ENCODE measurements at places on chromosomes 12 and 14.

GRCh38 chr14:33848706-33849454 lies 102.0 kb downstream of the EGLN3 start:
- DNase-seq: peak; percentile 87

DNA sequence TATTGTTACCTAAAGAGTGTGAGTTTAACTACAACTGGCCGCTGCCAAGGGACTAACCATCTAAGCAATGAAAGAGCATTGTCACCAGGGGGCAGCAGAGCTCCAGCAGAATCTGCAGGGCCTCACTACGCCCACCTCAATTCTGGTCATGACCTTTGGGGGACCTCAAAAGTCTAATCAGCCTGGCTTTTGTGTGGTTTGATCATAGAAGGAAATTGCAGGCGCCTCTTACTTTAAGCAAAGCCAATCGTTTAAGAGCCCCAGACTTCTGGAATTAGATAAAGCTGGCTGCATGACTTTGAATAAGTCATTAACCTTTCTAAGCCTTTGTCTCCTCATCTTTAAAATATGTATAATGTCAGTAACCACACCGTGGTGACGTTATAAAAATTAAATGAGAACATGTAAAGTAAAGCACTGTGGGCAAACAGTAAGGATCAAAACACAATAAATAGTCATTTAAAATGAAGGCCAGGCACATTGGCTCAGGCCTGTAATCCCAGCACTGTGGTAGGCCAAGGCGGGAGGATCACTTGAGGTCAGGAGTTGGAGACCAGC lies 58.6 kb downstream of the TBX3 start:
- peak; percentile 79 for DNase-seq

DNA sequence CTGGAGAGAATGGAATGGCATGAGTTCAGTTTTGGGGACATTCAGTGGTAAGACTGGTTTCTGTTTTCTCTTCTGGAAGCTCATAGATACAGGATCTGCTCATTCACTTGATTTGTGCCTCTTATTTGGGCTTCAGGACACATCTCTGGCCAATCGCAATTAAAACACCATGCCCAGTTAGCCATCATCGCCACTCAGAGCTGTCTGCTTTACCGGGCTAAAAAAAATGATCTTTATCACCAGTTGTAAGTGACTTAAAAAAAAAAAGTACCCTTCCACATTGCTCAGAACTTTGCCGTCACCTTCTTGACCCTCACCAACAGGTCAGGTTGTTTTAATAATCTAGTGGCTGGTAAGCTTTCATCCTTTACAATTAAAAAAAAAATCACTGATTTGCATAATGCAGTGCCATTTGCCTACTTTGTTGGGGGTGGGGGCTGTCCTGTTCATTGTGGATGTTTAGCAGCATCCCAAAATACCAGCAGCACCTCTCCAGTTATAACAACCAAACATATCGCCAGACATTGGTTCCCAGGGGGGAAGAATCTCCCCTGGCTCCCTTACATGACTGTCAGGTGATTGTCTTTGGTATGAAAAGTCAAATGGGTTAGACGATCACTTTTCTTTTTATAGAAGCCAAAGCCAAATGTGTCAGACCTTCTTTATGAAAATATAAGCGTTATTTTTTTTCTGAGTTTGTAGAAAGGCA lies 150.1 kb downstream of the PRKCH start:
- no peak for DNase-seq

DNA sequence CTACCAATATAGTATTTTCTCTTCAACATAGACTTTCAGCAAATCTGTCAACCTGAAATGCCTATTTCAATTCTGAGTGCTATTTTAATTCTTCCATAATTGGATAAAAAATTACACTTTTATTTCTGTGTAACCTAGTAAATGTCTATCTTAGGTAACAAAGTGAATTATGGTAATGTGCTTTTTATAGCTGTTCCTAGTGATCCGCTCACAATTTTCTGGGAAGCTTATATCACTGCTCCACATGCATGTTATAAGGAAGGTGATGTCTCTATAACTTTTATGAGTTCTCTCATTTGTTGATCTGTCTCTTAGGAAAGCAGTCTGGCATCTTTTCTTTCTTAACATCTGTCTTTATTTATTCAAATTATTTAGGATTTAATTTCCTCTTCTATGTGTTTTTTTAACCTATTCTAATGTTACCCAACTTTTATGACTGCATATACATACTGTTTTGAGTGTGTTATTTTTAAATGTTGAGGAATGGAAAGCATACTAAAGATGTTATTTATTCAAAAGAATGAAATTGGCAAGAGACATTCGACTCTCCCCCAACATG lies 777.1 kb upstream of the MDGA2 start:
- DNase-seq: no peak

GRCh38 chr14:37597914-37598746 lies 2.7 kb downstream of the TTC6 start:
- no peak for DNase-seq

- no peak for DNase-seq
These were observed 20.0 kb downstream of the ANKLE2 start for GRCh38 chr12:132741620-132742019.

GRCh38 chr12:32344047-32344446 lies 55.3 kb upstream of the FGD4 start:
- DNase-seq: no peak

GRCh38 chr12:109950625-109951024 lies 45.5 kb downstream of the GIT2 start:
- no peak for DNase-seq

DNA sequence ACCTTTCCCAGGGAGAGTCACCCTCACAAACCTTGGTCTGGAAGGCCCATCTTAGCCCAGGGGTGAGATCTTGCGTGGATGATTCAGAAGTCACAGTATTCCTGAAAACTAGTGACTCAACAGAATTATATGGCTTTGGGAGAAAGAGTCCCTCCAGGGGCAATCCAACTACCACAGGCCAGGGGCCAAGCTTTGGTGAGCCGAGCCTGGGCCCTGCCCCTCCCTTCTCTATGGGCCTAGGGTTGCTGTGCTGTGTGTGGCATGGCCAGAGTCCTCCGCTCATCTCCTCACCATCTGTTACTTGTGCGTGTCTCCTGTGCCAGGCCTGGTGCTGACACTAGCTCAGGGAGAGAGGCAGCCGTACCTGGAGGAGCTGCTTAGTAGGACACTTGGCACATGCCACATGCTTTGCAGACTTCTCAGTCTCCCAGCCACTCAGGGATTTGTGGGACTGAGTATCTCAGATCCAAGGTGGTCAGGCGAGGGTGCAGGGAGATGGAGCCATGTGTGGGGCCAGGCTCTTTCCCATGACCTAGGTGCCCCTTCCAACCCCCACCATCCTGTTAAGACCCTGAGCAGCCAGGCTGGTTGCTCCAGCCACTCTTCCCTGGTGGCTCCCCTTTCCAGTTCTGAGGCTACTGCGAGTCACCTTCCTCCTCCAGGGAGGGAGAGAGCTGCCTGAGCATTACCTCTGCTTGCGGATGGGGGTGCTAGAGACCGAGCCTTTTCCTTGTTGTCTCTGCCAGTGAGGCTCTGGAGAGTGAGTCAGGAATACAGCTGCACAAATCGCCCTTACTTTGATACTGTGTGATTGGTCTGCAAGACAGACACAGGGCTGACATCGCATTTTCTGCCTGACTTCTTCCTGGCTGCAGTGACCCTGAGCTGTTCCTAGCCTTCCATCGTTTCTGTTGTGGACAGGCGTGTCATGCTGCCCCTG lies 94.1 kb downstream of the SLC25A47 start:
- peak; percentile 73 for DNase-seq

DNA sequence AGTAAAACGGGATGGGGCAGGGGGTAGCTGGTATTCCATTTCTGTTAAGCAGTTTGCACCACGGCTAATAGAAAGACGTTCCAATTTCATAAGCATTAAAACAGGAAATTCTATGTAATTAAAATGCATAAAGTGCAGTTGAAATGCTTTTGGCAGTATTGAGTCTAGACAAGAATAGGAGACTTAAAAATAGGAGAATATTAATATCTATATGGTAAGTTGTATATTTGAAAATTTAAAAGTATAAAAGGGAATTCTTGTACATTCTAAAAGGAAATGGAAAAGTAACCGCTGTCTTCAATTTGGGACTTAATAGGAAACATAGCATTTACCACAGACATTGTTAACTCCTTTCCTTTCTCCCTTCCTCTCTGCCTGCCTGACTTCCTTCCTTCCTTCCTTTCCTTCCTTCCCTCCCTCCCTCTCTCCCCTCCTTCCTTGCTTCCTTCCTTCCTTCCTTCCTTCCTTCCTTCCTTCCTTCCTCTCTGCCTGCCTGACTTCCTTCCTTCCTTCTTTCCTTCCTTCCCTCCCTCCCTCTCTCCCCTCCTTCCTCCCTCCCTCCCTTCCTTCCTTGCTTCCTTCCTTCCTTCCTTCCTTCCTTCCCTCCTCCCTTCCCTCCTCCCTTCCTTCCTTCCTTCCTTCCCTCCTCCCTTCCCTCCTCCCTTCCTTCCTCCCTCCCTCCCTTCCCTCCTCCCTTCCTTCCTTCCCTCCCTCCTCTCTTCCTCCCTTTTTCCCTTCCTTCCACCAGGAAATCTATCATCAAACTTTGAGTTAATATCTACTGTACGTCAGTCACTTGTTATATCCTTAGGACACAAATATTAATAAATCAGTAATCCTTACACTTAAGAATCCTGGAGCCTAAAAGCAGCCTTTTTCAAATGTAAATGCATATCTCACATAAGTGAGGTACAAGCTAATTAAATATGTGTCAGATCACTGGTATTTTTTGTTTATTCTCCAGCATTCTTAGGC lies 1049.3 kb downstream of the GALC start:
- DNase-seq: no peak

DNA sequence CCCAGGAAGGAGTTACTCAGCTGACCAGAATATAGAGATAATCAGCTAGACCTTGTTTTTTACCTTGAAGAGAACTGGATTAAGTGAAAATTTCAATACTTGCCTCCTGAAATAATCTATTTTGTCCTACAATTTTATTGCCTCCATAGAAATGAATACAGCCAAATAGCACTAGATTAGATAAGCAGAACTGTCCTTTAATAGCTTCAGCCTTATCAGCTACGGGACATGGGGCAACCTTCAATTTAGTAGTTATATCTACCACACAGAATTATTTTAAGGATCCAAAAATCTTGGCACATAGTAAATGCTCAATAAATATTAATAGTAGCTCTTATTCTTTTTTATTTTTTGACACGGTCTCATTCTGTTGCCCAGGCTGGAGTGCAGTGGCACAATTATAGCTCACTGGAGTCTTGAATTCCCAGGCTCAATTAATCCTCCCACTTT lies 67.2 kb upstream of the PLEKHG3 start:
- DNase-seq: no peak

GRCh38 chr12:106176560-106176959 lies 37.8 kb upstream of the NUAK1 start:
- no peak for DNase-seq

DNA sequence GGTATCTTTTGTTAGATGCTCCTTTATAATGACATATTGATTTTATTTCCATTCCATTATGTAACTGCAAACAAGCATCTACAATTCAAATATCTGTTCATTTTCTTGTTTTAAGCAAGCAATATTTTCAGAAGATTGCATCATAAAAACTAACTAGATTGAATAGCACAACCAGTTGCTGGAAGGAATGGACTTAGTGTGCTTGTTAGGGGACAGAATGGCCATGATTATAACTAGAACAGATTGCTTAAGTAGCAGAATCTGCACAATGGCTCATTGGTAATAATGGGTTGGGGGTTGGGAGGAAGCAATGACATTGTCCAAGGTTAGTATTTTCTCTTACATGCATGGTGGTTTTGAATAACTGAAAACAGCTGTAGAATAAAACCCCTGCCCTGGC lies 939.5 kb downstream of the SLC16A7 start:
- no peak for DNase-seq

DNA sequence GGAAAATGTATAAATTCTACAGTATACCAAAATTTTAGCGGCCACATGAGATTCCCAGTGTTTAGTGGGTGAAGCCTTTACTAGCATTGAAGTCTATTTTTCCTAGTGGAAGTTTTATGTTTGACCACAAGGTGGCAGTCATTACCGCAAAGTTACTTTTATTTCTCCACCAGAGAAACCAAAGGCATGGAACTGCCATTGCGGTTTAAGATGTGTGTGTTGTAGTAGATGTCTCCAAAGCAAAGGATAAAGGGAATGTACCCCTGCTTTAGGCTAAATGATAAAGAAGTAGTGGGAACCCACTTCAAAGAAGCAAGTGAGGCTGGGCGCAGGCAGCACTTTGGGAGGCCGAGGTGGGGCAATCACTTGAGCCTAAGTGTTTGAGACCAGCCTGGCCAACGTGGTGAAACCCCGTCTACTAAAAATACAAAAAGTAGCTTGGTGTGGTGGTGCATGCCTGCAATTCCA lies 140.5 kb downstream of the PRKCH start:
- DNase-seq: peak; percentile 56

GRCh38 chr14:68458840-68459469 lies 333.9 kb downstream of the ZFP36L1 start:
- DNase-seq: peak; percentile 28

All from endothelial cell (in vitro differentiated cells).